Right atrium auricular region (tissue), 2 donors: ENCODE measurements at places on chromosomes 13 and 19.

DNA sequence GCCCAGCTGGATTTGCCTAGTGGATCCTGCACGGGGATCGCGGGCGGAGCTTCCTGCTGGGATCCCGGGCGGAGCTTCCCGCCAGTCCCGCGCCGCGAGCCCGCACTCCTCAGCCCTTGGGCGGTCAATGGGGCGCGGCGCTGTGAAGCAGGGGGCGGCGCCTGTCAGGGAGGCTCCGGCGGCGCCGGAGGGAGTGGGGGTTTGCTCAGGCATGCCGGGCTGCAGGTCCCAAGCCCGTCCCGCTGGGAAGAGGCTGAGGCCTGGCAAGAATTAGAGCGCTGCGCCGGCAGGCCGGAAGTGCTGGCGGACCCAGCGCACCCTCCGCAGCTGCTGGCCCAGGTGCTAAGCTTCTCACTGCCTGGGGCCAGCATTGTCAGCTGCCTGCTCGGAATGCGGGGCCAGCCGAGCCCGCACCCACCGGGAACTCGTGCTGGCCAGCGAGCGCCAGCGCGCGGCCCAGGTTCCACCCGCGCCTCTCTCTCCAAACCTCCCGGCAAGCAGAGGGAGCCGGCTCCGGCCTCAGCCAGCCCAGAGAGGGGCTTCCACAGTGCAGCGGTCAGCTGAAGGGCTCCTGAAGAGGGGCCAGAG is 119.6 kb downstream of the PRR20E start:
- no peak for DNase-seq

DNA sequence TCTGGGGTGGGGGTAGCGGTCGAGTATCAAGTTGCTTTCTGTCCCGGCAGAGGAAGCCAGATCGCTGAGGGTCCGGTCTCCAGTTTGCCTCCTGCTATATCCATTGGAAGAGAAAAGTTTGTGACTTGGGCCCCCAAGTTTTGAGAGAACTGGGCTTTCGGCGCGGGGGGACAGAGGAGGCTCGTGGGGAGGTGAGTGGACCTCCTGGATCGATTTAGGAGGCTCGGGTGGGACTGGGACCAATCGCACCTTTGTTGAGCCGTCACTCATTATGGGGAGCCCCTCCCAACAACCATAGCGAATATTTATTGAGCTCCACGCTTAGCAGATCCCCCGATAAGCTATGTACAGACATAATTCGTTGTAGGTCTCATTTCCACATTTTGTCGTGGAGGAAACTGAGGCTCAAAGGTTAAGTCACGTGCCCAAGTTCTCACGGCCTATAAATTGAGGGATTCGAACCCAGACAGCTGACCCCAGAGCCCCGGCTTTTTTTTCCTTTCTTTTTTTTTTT is 909 bp downstream of the RFXANK start:
- no peak for DNase-seq

- peak; percentile 32 for DNase-seq
These were observed 214.0 kb upstream of the SOX1 start for GRCh38 chr13:111852725-111853518.

DNA sequence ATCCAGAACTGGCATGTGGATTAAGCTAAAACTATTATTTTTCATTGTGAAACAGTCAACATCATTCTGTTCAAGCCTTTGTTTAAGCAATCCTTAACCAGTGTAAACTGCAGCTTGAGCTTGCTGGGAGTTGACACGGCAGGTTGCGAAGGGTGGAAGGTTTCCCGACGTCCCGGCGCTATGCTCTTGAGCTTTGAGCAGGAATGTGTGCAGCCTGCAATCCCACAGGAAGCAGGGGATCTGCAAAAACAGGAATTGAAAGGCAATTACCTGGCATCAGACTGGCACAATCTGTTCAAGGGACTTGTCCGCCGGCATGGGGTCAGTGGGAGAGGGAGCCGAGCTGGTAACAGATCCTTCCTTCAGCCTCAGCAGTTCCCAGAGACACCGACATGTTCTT is 586.7 kb upstream of the SGCG start:
- no peak for DNase-seq

- DNase-seq = no peak
These were observed 201.1 kb downstream of the NBEA start for GRCh38 chr13:35143123-35143522.

GRCh38 chr19:18789883-18790565 is 1.1 kb downstream of the COMP start:
- no peak for DNase-seq

- no peak for DNase-seq
These were observed 753.6 kb downstream of the LIG4 start for GRCh38 chr13:107461751-107462150.

DNA sequence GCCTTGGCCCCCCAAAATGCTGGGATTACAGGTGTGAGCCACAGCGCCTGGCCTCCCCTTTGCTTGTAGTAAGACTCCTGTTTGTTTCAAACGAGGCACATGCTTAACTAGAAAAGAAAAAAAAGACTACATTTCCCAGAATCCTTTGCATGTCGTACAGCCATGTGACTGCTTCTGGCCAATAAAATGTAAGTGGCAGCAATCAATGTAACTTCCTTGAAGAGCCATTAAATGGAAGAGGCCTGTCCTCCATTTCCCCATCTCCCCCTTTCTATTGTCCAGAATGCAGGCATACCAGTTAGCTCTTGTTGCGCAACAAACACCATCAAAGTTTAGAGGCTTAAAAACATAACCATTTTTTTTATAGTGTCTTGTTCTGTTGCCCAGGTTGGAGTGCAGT is 10.4 kb upstream of the GPR32 start:
- no peak for DNase-seq

DNA sequence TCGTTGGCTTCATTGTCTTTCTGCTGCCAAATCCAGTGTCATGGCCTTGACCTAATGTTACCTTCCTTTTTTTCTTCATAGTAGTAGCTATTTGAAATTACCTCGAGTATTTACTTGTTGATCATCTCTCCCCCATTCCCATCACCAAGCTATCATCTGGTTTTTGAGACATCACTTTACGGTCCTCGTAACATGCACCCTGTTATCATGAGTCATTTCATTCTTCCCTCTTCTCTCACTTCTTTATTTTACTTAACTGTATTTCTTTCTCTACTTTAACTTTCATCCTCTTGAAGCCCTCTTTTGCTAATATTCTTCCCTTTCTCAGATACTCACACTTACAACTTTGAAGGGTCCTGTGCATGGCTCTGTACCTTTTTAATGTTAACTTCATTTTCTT is 31.8 kb downstream of the TPP2 start:
- no peak for DNase-seq

DNA sequence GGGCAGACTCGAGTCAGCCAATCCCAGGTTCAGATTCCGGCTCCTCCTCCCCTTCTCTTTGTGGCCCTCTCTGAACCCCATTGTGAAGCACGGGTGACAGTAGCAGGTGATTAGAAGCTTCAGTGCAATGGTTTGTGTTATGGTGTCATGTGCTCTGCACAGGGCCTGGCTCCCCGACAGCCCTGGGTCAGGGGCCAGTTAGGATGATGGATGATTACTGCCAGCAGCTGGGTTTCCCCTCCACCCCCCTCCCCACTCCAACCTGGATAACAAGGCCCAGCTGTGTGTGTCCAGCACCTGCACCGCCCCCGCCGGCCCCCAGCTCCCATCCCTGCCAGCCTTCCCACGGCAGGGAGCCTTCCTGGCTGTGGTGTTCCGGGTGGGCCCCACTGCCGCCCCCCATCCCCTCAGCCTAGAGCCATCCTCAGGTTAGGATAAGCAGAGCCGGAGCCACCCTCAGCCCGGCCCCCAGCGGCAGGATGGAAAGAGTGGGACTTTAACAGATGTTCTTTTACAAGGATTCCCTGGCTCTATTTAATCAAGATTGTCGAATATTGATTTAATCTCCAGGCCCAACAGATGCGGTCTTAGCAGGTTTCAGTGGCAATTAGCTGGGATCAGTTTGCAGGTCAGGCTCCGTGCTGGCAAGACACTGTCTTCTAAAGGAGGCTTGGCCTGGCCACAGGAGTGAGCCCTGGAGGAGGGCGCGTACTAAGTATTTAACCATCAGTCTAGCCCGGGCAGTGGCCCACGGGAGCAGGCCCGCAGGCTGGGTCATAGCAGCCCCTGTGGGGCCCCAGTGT is 156.2 kb downstream of the SIPA1L3 start:
- no peak for DNase-seq

DNA sequence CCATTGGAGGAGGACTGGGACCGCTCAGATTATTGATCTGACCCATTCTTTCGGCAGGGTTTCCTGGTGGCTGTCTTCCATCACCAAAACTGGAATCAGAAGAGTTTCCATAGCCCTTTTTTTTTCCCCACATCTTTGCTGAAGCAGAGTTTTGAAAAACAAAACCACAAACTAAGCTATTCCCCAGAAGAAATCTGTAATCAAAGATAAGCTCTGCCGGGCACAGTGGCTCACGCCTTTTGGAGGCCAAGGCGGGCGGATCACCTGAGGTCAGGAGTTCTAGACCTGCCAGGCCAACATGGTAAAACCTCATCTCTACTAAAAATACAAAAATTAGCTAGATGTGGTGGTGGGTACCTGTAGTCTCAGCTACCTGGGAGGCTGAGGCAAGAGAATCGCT is 4.2 kb upstream of the ICAM1 start:
- no peak for DNase-seq

DNA sequence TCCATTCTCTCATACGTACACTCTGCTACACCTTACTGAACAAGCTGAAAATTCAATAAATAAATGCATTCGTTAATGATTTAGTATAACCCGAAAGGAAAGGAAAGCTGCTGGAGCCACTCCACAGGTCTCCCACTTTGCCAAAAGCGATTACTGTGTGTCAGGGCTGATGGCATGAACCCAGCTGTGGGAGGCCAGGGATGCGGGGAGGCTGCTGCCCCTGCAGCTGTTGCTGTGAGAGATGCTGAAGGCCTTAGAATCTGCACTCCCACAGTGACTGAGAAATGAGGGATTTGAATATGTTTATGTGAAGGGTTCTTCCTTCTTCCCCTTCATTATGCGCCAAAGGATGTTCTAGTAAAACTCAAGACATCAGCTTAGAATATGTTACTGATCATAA is 58.7 kb upstream of the NBEA start:
- no peak for DNase-seq

- DNase-seq = no peak
These were observed 21.4 kb downstream of the KCTD4 start for GRCh38 chr13:45179428-45179827.

GRCh38 chr13:44464471-44464870 is 90.8 kb downstream of the SERP2 start:
- DNase-seq = no peak

DNA sequence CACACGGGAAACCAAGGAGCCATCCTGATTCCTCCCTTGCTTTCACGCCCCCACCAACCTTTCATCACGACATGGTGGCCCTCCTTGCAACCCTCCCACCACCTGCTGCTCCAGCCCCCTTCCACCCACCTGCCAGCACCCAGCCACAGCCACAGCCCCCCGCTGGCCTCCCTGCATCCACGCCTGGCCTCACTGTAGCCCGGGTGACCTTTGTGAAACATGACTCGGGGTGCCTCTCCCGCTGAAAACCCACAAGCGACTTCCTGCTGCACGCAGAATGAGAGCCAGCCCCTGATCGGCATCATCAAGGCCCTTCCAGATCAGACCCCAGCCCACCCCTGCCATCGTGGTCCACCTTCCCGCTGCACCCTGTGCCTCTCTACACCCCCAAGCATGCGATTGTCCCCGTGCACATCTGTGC is 14.9 kb downstream of the POP4 start:
- no peak for DNase-seq

DNA sequence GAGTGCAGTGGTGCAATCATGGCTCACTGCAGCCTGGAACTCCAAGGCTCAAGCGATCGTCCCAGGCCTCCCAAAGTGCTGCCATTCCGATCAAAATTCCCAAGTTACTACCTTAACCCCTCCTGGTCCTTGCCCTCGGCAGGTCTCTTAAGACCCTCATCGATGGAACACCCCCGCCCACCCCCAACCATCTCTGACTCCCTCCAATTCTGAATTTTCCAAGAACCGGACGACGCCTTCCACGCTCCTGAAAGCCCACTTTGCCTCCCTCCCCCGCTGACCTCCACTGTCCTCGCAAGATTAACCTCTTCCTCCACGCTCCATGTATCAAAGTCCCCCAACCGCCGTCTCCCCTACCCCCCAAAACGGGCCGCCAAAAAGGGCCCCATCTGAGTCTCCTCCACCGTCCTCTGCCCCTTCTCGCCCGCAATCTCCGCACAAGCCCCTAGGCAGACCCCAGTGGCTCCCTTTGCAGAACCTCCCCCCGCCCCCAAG is 539 bp downstream of the DAPK3 start:
- DNase-seq = no peak

- DNase-seq = no peak
These were observed 1.7 kb downstream of the ERCC1 start for GRCh38 chr19:45421947-45422498.

GRCh38 chr19:27929399-27929798 is 1283.6 kb downstream of the UQCRFS1 start:
- DNase-seq = no peak

- DNase-seq = no peak
These were observed 95.8 kb downstream of the CCNA1 start for GRCh38 chr13:36528105-36528504.

DNA sequence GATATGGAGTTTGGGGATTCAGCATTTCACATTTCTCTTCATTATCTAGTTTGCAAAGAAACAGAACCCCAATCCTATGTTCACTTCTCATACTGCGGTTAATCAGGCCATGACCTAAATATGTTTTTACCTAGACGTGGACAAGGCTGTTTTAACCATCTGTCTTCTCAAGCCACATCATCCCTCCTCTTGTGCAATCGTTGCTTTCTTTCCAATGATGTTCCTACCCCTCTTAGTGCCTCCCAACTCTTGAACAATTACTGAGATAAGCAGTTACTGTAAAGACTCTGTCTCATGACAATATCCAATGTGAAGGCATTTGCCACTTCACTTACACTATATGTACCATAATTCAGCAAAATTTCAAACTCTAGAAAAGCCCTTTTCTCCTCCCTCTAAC is 406.2 kb downstream of the LIG4 start:
- DNase-seq = no peak

DNA sequence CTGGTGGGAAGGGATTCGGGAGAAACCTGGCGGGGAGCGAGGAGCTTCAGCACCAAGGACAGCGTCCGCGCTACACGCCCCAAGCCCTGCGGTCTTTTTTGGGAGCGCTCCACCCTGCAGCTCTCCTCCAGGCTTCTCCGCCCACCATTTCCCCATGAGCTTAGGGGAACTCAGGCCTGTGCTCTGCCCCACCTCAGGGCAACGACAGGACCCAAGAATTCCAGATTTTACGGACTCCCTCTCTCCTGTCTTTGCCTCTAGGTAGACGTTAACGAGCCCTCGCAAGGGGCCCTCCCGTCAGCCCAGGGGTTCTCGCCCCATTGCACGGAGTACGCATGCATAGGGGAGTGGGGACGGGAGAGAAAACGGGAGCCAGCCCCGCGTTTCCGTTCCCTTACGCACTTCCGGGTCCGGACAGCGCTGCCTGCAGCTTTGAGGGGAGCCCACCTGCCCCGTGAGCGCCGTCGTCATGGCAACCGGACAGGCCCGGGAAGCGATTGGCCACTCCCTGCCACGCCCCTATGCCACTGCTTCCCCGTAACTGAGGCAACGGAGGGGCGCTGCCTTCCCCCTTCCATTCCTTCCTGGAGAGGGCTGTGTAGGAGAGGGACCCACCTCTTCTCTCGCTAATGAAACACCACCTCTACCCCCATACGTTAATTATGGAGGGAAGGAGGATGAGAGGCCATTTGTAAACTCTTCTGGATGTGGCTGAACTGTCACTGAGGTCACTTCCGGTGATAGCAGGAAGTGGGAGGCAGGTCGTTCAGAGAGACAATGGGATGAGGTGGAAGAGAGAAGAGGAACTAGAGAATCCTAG is 20.8 kb downstream of the NOVA2 start:
- no peak for DNase-seq

- DNase-seq = no peak
These were observed 54.0 kb upstream of the ATP12A start for GRCh38 chr13:24625870-24626849.
